ENCODE measurements at places on chromosomes 7 and 10. TPM values are rescaled to one million over a fixed set of nuclear protein-coding genes. Genes with fewer than 3 reads are reported as not detected.

Gene ALDH18A1
- 8.8 TPM for polyA plus RNA-seq

Gene ADRA2A
- polyA plus RNA-seq = 0.29 TPM

Gene PYROXD2
- polyA plus RNA-seq = 3.1 TPM

Gene TMEM236
- 0.13 TPM for polyA plus RNA-seq

Gene CRYGN
- polyA plus RNA-seq = 0.29 TPM

DNA sequence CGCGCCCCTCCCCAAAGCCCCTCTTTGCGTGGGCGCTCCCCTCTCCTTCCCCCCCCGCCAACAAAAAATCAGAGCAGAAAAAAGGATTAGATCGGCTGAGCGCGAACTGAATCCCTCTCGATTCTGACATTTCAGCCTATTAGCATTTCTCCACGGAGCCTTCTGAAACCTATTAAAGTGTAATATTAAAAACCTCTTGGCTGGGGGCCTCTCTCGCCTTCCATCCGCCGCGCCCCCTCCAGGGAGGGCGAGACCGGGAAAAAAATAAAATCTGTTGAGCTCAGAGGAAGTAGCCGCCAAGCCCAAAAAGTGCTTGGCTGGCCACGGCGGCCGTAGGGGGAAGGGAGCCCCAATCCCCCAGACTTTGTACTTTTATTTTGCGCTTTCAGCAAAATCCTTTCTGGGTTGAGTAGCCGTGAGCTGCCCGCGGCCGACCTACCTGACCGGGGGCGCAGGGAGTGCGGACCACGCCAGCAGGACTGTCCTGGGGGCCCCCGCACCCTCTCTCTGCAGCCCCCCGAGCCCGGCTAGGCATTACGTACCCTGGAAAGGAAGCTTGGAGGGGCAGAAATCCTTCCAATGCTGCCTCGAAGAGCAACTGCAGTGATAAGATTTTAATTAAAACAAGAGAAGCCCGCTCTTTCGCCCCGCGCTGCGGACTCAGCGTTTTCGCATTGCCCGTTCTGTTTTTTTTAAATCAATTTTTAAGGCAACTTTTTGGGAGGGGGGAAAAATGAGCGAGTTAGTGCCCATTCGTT lies 1.3 kb upstream of the TNRC18 start:
- DNase-seq = peak; percentile 80

GRCh38 chr7:102119925-102120324 lies 166.7 kb upstream of the SH2B2 start:
- no peak for DNase-seq

DNA sequence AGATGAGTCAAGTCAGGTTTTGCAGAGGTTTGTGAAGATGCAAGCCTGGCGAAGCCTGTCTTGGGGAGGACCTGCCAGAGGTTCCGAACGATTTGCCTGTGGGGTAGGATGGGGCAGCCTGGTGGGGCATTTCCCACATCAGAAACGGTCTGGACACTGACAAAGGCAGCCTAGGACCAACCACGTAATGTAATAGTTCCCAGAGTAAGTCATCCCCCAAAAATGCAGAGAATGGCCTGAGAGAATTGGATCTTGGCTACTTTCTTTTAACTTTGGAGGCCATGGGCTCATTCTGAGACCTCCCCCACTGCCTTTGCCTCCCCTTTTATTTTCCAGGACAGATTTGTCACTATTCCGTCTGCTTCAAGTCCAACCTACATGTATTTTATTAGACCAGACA lies 168.9 kb upstream of the SH2B2 start:
- DNase-seq = no peak

GRCh38 chr10:104659809-104660208 lies 18.7 kb downstream of the SORCS3 start:
- DNase-seq = no peak

GRCh38 chr10:29205787-29206186 lies 83.1 kb upstream of the LYZL1 start:
- no peak for DNase-seq

DNA sequence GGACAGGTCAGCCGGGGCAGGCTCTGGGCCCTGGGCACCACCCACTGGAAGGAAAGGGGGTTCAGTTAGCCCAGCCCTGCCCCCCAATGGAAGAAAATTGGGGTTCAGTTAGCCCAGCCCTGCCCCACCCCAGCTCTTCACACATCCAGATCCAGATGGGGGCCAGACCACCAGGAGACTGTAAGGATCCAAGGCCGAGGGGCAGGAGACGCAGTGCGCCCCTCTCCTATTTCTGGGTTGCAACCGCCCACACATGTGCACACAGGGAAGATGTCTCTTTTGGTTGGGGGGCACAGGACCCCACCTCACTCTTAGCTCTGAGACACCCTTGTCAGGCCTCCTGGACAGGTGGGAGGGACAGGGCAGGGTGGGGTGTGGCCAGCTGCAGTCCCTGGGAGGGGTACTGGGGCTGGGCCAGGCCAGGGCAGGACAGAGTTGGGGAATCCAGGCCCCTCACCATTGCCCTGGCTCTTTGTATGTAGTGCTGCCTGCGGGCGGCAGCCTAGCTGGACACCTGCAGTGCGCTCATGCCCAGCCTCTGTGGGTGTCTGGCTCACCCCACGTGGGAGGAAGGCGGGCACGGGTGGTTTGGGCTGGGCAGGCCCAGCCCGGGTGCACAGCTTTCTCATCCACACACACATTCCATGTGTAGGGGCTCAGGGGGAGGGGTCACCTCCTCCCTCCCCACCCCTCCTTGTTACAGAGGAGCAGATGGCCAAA lies 141.2 kb downstream of the LHPP start:
- no peak for DNase-seq

DNA sequence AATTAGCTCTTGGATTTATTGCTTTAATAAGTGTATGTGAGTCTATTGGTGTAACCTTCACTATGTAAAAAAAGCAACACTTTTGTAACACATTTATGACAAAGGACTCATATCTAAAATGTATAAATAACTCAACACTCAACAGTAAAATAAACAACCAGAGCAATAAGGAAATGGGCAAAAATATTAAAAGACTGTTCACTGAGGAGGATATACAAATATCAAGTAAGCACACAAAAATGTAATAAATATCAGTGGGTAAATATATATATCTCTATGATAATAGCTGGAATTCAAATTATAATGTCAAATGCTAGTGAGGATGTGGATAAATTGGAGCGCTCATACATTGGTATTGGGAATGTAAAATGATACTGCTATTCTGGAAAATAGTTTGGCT lies 53.0 kb downstream of the HDAC9 start:
- no peak for DNase-seq

DNA sequence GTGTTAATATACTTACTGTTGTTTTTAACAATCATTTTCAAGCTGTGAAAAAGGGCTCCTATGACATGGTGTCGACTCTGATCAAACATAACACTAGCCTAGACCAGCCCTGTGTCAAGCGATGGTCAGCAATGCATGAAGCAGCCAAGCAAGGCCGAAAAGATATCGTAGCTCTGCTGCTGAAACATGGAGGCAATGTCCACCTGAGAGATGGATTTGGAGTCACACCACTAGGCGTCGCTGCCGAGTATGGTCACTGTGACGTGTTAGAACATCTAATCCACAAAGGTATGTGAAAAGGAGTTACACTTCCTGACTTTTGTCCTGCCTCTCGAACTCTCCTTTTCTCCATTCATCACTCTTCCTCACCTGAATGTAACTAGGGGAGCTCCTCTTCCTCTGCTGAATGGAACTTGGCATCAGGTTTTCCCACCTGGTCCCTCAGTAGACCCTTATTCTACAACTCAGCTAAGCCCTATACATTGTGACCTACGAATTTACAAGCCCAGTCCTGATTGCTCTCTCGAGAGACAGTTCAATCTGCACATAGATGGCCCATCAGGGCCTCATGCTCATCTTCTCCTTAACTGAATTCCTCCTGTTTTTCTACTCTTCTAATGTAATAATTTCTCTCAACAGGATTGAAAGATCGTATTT lies 23.0 kb downstream of the ASB15 start:
- peak; percentile 39 for DNase-seq

DNA sequence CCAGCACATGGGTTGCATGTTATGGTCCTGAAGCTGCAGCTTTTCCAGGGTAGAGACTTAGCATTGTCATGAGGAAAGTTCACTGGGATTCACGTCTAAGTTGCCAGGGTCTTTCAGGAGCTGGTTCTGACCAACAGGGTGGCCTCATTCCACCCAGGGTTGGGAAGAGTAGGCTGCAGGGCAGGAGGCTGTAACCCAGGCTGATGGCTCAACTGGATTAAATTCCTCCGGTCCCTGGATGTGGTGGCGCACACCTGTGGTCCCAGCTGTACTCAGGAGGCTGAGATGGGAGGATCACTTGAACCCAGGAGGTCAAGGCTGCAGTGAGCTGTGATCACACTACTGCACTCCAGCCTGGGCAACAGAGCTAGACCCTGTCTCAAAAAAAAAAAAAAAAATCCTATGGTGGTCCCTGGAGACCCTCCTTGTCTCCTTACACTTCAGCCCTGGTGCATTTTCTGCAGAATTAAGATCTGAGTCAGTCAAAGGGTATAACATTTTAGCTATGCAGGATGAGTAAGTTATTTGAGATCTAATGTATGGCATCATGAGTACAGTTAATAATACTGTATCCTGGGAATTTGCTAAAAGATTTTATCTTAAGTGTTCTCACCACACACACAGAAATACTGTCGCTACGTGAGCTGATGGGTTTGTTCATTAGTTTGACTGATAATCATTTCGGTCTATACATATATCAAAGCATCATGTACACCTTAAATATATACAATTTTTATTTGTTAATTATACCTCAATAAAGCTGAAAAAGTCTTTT lies 44.0 kb downstream of the ASB13 start:
- DNase-seq = no peak
